ENCODE measurements at places on chromosomes 16 and 17. TPM values are rescaled to one million over a fixed set of nuclear protein-coding genes. Genes with fewer than 3 reads are reported as not detected.

Gene PPM1E
- 3.1 TPM for polyA plus RNA-seq

Gene KRT31
- polyA plus RNA-seq: not detected

- DNase-seq: no peak
Measured at GRCh38 chr17:78486228-78486802, 90.9 kb downstream of the DNAH17 start.

DNA sequence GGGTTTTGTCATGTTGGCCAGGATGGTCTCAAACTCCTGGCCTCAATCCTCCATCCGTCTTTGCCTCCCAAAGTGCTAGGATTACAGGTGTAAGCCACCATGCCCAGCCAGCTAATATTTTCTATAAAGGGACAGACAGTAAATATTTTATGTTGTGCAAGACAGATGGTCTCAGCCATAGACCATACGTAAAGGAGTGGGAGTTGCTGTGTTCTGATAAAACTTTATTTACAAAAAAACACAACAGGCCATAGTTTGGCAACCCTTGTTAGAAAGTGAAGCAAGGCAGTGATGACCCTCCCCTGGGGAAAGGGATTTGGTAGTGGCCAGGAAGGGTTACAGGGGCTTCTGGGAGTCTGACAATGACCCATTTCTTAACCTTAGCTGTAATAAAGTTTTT, 119.7 kb downstream of the GSG1L start:
- DNase-seq: no peak

- no peak for DNase-seq
Measured at GRCh38 chr17:65231086-65231485, 93.9 kb downstream of the RGS9 start.
